Activated CD4-positive, alpha-beta T cell treated with anti-CD3 and anti-CD28 coated beads, Interleukin-2, amount 50 U/mL, for 16 hours (primary cell): ENCODE measurements at places on chromosomes 7 and 10.

DNA sequence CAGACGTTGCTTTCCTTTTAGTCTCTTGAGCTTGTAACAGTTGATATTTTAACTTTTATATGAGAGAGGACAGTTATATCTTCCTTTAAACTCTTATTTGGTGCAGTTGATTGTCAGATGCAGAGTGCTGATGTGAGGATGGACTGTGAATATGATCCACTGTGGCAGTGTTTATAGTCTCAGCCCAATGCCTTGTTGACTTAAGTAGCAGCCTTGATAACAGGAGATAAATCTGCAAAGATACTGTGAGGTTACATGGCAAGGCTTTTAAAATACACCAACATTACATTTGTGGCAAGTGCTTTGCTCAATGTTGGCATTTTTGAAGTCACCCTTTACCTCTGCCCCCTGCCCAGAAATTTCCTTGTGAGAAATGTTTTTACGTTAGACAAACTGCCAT lies 206.7 kb downstream of the AUTS2 start:
- no peak for DNase-seq

DNA sequence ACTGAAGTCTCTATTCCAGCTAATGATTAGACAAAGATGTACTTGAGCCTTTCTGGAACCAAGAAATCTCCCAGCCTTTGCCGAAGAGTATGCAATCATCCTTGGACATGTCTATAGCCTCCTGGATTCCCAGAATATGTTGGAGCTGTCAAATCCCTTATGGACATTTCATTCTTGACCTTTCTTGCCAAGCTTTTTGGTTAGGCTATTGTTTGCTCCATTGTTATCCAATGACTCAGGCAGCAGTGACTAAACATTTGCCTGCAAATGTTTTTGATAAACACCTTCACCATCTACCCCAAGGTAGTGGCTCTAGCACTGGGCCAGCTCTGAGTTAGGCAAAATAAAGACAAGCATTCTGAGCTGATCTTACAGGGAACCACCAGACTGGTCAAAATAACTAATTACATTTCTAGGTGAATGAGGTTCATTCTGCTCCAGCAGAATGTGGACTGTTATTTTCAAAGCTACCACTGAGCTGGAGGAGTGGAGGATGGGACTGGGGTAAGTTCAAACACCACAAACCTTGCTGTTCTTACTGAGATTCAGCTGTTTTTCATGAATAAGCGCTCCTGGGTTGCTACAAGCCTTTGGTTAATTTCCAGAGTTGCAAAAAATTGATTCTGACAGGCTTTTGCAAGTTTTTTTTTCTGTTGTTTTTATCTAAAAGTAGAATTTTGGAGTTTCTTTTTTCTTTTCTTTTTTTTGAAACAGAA lies 81.0 kb downstream of the TMEM270 start:
- no peak for DNase-seq

DNA sequence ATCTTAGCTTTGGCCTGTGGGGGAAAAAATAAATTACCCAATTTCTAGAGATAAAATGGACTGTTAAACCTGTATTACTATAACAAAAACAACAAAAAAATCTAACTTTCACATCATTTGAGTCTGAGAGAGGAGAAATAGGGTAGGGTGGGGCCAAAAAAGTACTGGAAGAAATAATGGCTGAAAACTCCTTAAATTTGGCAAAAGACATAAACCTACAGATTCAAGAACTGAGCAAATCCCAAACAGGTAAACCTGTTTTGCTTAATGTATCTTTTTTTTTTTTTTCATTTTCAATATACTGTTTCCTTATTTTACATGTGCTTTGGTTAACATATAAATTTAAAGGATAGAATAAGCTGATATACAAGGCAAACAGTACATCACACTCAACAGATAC lies 27.1 kb downstream of the SYPL1 start:
- DNase-seq = no peak

DNA sequence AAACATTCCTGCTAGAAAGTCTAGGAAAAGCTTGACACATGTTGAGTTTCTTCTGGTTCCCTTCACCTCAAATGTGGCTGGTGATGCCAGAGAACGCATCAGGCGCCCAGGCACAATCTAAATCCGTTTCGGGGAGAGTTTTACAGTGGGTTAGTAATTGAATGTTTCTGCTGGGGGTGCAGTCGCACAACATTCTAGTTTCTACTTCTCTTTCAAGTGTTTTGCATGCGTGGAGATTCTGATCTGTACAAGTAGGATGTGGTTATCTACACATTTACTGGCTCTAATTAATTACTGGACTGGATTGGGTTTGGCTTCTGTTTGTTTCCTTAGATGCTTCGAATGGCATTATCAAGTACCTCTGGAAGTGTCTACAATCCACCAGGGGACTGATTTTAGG lies 173.8 kb downstream of the TMEM26 start:
- DNase-seq = no peak

DNA sequence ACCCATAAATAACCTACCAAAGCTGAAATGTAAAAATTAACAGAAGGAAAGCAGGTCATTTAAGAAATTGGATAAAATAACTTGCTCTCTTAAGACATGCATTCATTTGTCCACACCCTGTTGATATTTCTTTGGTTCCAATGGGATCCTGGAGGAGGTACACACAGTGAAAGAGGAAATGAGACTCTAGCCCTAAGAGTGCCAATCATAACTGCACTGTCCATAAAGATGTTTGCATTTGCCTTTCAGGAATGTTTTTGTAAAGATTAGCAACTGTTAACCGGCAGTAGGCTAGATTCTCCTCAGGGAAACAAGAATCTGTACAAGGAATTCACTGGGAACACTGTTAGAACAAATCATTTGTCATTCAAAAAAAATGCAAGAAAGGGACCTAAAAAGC lies 61.0 kb downstream of the MEOX2 start:
- no peak for DNase-seq

DNA sequence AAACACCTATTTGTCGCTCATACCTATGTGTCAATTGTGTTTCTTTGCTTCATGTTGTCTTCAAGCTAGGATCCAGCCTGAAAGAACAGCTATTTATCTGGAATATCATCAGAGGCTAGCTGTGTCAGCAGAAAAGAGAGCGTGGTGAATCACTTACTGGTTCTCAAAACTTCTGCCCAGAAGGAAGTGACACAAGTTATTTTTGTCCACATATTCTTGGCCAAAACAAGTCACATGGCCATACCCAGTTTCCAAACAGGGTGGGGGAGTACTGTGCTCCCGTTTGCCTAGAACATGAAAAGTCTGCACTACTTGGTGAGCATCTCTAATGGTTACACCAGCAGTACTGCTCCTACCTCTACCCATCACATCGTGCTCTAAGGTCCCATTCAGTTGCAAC lies 160.9 kb upstream of the CSTF2T start:
- DNase-seq = no peak

DNA sequence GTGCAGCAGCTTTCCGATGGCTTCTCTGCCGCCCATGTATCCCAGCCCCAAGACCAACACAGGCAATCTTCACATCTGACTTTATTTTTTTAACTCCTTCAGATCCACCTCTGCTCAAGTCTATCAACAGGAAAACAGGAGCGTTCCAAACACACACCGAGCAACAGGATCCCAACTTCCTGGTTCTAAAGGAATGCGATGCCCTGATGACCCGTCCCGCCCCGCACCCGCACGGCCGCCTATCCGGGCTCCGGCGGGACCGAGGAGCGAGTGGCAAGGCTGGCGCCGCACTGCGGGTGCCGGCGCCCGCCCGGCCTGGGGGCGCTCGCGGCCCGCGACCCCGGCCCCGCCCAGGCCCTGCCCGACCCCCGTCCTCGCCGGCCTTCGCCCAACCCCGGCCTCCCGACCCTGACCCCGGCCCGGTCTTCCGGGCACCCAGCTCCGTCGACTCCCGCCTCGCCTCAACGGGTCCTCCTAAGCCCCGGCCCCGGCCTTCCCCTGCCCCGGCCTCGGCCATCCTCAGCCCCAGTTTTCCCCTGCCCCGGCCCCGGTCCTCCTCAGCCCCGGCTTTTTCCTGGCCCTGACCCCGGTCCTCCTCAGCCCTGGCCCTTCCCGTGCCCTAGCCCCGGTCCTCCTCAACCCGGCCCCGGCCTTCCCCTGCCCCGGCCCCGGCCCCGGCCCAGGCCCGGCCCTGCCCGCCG lies 730 bp downstream of the LARP4B start:
- no peak for DNase-seq

DNA sequence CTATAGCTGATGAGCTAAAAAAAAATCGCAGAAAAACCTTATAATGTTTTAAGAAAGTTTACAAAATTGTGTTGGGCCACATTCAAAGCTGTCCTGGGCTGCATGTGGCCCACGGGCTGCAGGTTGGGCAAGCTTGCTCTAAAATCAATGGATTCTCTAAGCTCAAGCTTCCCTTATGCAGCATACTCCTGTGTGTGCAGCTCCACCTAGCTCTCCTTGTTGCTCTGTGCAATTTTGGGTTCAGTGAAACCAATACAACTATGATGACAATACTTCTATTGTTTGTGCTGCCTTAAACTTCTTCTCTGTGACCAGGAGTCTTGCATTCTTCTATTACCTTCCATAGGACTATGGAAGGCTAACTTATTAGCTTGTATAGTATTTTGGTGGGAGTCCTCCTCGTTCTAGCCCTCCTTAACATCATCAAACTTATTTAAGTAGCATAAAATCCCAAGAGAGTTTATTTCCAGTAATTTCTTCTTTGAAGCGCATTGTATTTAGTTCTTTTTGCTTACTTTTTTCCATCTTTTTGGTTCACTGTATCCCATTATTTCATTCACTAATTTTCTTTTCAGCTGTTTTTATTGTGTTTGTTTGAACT lies 170.9 kb upstream of the SMIM30 start:
- peak; percentile 36 for DNase-seq

DNA sequence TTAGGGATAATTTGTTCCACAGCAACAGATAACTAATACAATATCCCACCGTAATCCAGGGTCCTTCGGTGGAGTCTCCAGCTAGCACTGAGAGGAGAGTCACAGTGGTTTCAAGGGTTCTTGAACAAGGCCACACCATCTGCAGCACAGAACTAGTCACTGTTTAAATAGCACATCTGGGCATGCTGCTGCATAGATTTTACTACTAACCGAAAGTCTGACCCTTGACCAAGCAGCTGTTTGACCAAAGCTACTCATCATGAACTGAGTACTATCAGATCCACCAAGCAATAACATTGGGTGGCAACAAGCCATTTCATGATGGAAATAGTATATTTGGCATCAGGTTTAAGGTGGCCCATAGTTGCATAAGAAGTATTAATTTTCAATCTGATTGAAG lies 53.2 kb downstream of the ANKMY2 start:
- no peak for DNase-seq

GRCh38 chr10:96585736-96586418 lies 935 bp downstream of the TM9SF3 start:
- peak; percentile 37 for DNase-seq

- peak; percentile 41 for DNase-seq
Observed at GRCh38 chr7:18345641-18346234, 149.8 kb upstream of the HDAC9 start.

DNA sequence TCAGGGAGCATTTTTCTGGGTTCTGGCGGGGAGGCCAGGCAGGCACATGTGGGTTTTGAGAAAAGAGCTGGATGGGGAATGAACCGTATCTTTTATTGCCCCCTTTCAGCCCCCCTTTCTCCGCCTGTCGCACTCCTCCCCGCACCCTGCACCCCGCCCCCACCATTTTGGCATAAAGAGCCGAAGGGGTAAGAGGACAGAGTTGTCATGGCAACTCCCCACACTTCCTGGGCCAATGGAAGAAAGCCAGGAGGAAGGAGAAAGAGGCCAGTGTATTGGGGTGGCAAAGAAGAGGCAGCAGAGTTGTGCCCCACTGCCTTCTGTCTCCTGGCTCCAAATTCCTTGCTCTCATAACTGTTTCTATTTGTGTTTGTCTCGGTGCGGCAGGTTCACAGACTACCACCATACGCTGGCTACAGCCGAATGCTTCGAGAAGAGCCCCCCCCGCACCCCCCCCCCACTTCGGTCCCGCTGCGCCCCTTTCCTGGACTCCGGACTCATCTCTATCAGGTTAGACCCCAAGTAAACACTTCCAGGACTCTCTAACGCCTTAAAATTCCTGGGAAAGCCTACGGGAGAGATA lies 3.4 kb downstream of the KCNIP2 start:
- no peak for DNase-seq

- no peak for DNase-seq
Observed at GRCh38 chr10:52030051-52030790, 283.9 kb upstream of the DKK1 start.

- DNase-seq = no peak
Observed at GRCh38 chr10:1278306-1278705, 222.1 kb downstream of the WDR37 start.

- no peak for DNase-seq
Observed at GRCh38 chr10:118256825-118257570, 85.1 kb downstream of the FAM204A start.

GRCh38 chr10:31739711-31740110 lies 188.9 kb downstream of the ARHGAP12 start:
- DNase-seq = no peak

DNA sequence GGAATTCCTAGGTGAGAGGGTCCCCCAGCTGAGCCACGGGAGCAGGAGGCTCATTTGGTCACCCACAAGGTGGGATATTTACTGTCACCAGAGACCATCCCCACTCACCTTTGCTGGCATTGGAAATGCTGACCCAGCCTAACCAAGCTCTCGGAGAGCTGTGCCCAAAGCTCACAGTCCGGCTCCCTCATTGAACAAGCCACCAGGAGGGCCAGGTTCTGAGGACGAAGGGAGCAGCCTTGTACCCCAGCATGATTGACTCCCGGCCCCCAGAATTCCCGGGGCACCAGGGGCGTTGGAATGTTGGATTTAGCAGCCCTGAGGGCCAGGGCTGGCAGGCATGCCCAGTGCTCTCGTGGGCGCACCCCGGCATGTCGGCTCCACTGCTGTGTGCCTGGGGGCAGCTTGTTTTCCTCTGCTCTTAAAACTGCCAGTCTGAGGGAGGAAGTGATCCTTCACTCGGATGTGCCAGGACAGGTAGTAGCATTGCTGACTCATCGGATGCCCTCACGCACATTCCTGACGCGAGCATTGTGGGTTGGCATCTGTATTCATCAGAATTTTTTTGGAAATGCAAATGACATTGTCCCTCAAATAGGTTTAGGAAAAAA lies 23.3 kb downstream of the CLIP2 start:
- peak; percentile 28 for DNase-seq

DNA sequence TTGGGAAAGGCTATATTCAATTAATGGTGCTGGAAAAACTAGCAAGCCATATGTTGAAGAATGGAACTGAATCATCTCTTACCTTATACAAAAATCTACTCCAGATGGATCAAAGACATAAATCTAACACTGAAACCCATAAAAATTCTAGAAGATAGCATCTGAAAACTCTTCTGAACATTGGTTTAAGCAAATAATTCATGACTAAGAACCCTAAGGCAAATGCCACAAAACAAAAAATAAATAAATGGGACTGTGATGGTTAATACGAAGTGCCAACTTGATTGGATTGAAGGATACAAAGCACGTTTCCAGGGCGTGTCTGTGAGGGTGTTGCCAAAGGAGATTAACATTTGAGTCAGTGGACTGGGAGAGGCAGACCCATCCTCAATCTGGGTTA lies 1130.0 kb downstream of the DNAJB9 start:
- DNase-seq = no peak

DNA sequence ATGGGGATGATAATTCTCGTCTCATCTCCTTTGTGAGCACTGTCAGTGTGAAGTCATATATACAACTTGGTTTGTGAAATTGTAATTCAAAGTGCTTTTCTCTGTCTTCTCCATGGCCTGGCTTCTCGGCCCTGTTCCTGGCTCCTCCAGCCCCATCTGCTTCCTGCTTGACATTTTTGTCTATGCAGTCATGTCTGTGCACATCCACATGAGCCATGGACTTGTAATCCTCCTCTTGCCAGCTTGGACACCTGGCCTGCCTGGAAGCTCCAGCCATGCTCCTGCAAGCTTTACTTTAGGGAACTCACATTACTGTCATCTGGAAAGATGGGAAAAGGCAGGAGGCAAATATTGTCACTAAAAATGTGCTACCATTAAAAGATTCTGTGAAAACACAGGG lies 576.0 kb upstream of the DPP6 start:
- DNase-seq = no peak

- no peak for DNase-seq
Observed at GRCh38 chr10:95220539-95220938, 26.5 kb downstream of the ACSM6 start.
